Small intestine (tissue), 16 donors: ENCODE measurements at places on chromosomes 1 and 21.

GRCh38 chr1:229156872-229157271 lies 114.0 kb upstream of the RAB4A start:
- DNase-seq: peak; percentile 37

GRCh38 chr1:172997941-172998361 lies 52.8 kb downstream of the TNFSF18 start:
- DNase-seq: no peak

GRCh38 chr1:113401067-113401466 lies 10.8 kb downstream of the MAGI3 start:
- DNase-seq: no peak

GRCh38 chr1:246181241-246181640 lies 325.8 kb downstream of the SMYD3 start:
- no peak for DNase-seq

DNA sequence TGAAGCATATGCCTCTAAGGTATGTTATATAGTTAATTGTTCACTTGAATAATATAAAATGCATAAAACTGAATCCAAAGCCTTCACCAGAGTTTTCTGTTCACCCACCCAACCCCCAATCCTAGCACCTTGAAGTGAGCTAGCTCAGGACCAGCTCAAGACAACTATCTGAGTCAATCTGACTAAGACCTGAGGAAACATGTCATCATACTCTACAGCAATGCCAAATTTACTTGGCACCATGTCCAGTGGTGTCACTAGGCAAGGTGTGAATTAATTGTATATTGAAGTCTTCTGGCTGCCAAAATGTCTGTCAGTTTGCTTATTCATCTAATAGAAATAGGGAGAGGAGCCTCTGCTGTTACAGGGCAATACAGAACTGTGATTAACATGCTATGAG lies 3.8 kb downstream of the DNASE2B start:
- no peak for DNase-seq

DNA sequence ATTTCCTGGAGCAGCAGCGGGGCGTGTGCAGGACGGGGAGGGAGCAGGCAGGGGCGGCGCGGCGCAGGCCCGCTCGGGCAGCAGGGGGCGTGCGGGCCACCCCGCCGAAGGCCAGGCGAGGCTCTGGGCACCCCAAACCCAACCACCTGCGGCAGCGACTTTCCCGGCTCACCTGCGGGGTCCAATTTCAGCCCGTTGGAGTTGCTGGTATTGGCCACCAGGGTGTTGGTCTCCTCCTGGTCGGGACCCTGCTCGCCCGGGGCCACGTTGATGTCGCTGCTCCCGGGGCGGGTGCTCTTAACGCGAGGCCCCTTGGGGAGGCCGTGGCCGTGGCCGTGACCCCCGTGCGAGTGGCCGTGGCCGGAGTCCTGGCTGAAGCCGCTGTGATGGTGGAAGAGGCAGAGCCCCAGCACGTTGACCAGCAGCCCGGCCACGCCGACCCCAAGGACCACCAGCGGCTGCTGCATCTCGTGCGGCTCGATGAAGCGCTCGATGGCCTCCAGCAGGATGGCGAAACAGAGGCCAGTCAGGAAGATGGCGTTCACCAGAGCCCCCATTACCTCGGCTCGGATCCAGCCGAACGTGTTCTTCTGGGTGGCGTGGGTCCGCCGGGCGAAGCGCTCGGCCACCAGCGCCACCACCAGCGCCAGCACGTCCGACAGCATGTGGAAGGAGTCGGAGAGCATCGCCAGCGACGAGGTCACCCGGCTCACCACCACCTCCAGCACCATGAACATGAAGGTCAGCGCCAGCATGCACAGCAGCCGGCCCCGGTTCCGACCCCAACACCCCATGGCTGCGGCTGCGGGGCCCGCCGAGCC lies 932 bp downstream of the SLC30A1 start:
- peak; percentile 88 for DNase-seq

- DNase-seq: no peak
These were observed 54.7 kb downstream of the UMODL1 start for GRCh38 chr21:42125571-42126544.

- DNase-seq: no peak
These were observed 435.7 kb upstream of the VAMP3 start for GRCh38 chr1:7335224-7335879.

GRCh38 chr1:165284454-165284853 lies 72.1 kb downstream of the LMX1A start:
- no peak for DNase-seq

DNA sequence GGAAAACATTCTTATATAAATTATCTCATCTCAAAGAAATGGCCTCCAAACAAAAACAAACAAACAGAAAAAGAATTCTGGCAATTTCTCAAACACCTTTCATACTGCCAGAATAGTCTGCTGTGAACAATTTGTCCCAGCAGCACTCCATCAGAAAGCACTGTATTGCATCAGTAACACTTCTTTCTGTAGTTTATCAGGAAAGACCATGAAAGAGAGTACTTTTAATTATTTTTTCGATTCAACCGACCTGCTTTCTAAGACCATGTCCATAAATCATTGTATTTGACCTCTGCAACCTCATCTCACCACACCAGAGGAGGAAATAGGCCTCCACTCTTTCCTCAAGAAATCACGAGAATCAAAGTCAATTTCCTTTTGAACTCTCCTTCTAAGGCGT lies 1579.9 kb downstream of the MRPL39 start:
- DNase-seq: no peak

DNA sequence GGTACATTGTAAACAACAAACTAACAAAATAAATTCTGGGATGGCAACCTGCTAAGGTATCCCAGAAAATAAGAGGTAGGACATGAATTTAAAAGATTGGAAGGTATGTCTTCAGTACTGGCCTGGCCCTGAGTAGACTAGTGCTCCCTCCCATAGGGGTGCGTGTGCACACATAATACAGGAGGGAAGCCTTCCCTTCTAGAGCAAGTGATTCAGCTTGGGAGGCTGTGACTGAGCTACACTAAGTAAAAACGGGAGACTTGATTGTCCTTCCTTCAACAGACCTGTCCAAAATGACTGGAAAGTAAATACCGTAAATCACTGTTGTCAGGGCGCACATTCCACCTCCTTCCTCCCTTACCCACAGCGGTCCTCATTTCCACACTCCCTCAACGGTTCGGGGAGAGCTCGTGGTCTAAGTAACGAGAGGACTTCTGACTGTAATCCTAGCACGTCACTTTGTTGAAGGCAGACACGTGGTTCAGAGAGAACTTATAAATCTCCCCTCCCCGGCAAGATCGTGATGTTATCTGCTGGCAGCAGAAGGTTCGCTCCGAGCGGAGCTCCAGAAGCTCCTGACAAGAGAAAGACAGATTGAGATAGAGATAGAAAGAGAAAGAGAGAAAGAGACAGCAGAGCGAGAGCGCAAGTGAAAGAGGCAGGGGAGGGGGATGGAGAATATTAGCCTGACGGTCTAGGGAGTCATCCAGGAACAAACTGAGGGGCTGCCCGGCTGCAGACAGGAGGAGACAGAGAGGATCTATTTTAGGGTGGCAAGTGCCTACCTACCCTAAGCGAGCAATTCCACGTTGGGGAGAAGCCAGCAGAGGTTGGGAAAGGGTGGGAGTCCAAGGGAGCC lies at the start of gene TGFB2:
Gene TGFB2 (plus strand): TSS at position 523 of the 859 bp plus-strand sequence. CDS start 1,366 bp downstream, outside the sequence.
- peak; percentile 10 for DNase-seq

- no peak for DNase-seq
These were observed 3.9 kb upstream of the TP53BP2 start for GRCh38 chr1:223849352-223850254.

GRCh38 chr1:67285780-67286488 lies 21.7 kb upstream of the IL12RB2 start:
- no peak for DNase-seq

GRCh38 chr1:228365271-228366061 lies 41.2 kb downstream of the TRIM11 start:
- DNase-seq: no peak

DNA sequence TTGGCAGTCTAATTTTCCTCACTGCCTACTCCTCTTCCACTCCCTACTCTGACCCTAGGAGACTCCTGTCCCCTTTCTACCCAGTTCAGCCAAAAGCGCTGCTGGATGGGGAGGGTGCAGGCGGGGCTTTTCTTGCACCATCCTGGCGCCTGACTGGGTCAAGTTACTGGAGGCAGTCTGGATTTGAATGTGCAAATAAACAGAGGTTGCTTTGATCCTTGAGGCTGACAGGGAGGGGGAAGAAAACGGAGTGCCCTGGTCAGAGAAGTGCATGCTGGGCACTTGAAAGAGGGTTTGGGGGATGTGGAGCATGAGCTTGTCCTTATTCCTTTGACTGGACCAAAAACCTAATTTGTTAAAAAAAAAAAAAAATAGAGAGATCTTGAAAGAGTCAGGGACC lies 76.8 kb upstream of the SOX13 start:
- no peak for DNase-seq

- no peak for DNase-seq
These were observed 775 bp upstream of the AIM2 start for GRCh38 chr1:159077120-159077961.

DNA sequence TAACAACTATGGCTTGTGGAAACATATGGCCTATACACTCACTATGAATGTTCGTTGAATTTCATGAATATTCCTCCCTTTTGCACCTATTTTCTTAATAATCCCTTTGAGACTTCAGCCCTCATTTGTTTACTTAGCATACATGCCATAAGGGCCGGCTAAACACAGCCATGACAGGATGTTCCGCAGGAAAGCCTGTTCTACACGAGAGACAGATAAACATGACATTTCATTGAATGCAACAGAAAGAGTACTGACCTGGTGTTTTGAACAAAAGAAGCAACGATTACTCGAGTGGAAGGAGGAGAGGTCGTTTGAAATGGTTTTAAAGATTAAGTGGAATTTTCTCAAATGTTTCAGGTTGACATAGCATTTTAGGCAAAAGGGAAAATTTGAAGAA lies 459.5 kb upstream of the CXADR start:
- DNase-seq: no peak

DNA sequence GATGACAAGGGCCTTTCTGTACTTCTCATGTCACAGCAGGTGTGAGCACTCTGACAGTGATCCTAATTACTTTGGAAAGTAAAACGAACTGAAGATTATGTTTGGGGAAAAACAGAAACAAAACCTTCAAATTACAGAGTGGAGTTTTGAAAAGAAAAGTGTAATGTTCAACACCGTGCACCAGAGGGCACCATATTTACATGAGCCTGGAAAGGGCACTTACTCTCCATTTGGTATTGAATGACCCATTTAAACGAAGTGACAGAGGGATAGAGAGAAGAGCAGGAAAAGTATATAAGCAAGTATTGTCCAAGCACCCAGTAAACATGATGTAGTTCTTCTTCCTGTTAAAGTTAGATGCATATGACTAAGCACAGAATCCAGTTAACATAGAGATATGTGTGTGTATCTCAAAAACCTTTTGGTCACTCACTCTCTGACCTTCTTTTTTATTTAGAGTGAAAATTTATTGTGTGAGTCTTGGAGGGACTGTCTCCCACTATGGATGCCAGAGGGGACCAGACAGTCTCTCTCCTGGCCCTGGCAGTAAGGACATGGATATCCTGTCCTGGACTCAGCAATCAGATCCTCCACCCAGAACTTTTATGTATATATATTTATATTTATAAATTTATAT lies 3.8 kb upstream of the RGSL1 start:
- peak; percentile 58 for DNase-seq

DNA sequence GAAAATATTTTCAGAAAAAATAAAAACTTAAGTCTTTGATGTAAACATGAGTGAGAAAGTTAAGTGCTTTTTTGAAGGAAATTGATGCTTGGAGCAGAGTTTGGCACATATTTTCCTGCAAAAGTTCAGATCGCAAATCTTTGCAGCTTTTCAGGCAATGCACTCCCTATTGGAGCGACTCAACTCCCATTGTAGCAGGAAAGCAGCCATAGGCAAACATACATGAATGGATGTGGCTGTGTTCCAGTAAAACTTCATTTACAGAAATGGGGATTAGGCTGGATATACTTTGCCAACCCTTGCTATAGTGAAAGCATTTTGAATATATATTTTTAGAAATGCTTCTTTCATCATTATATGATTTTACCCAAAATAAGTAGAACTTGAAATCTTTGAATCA lies 8.1 kb downstream of the AGL start:
- DNase-seq: no peak

DNA sequence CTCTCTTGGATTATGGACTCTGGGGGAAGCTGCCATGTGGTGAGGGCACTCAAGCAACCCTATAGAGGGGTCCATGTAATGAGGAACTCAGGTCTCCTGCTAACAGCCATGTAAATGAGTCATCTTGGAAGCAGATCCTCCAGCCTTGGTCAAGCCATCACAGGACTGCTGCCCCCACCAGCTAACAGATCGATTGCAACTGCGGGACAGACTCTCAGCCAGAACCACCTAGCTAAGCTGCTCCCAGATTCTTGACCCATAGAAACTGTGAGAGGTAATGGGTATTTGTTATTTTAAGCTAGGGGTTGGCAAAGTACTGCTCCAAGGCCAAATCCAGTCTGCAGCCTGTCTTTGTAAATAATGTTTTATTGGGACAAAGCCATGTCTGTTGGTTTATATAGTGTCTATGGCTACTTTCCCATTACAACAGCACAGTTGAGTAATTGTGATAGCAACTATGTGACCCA lies 27.6 kb upstream of the MAP3K7CL start:
- DNase-seq: no peak

DNA sequence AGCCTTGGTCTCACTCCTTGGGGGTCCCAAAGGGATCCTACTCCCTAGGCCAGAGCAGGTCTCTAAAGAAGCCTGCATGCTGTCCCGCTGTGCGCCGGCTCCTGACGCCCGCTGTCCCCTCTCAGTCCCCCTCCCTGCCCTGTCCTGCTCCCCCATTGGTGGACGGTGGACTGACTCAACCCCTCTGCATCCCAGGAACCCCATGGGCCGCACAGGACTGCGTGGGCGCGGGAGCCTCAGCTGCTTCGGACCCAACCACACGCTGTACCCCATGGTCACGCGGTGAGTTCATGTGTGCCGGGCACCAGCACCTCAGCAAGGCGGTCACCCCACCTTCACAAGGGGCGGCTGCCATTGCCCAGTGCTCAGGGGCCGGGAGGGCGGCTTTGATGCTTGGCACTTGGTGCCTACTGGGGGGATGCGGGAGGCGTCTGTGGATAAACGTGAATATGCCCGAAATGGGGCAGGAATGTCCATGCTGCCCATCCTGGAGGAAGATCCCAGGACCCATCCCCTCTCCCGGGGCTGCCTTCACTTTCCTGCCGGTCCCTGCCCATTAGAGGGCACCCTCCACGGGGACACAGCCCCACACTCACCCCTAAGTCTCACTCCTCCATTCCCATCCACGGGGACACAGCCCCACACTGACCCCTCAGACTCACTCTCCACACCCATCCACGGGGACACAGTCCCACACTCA lies 20.2 kb upstream of the LRRC3 start:
- no peak for DNase-seq

DNA sequence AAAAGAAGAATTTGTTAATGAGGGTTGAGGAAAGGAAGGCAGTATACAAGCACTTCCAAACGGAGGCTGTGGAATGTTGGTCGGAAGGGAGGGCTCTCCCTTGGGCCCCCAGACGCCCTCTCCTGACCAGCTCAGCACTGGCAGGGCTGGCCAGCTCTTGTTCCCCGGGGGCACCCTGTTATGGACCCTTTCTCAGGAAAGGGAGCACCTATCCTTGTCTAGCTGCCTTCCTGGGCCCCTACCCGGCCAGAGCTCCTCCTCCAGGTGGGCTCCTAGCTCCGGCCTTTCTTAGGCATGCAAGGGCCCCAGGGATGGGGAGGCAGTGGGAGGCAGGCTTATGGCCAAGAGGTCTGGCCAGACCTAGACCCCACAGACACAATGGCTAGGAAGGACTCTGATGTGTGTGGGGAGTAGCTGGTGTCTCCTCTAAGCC lies 926 bp downstream of the BLACAT1 start:
- no peak for DNase-seq

- no peak for DNase-seq
These were observed 51.5 kb downstream of the LUZP1 start for GRCh38 chr1:23116921-23117699.

GRCh38 chr1:209646558-209646957 lies 5.7 kb downstream of the LAMB3 start:
- peak; percentile 18 for DNase-seq

GRCh38 chr1:155062702-155063411 lies 683 bp upstream of the EFNA4 start:
- DNase-seq: peak; percentile 89
